ENCODE measurements at places on chromosomes 13 and 19.

- DNase-seq: no peak
These were observed 13.5 kb downstream of the CRYL1 start for GRCh38 chr13:20512042-20512683.

DNA sequence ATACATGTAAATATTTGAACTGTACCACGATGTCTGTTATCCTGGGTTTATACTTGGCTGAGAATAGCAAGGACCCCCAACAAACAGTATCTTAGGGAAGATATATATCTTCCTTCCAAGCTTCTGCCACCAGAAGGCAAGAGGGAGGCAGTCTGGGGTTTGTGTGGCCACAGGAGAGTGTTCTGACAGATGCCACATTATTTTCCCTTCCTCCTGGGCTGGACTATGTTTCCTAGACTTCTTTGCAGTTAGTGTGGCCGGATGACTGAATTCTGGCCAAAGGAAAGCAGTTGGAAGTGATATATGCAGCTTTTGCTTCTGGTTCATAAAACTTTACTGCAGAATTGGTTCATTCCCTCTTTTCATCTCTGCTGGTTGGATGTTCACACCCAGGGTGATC is 39.9 kb upstream of the TMTC4 start:
- no peak for DNase-seq

DNA sequence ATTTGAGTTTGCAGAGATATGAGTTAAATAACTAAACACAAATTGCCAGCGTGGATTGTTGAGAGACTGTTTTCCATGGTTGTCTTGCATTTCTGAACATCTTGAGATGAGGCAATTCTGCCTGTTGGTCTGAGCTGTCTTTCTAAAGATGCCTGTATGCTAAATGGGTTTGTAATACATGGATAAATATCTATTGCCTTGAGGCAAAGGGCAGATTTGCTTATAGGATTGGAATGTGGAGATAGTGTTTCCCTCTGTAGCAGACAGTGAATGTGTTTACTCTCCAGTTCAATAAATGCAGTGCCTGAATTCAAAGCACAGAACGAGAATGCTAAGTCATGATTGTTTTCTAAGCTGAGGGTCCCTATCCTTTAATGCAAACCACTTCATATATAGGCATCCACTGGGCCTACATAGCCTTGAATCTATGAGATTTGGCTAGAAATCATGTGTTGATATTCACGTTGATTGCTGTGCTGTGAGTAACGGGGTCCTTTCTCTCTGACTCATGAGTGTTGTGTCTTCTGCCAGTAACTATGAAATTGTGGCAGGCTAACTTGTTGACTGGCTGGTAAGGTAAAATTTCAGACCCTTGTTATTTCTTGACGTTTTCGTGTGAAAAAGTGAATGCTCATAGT is 2554.8 kb downstream of the PCDH9 start:
- DNase-seq: no peak

GRCh38 chr19:51699170-51699569 is 6.0 kb downstream of the SPACA6 start:
- DNase-seq: no peak

GRCh38 chr13:37995092-37995491 is 125.5 kb upstream of the TRPC4 start:
- no peak for DNase-seq

DNA sequence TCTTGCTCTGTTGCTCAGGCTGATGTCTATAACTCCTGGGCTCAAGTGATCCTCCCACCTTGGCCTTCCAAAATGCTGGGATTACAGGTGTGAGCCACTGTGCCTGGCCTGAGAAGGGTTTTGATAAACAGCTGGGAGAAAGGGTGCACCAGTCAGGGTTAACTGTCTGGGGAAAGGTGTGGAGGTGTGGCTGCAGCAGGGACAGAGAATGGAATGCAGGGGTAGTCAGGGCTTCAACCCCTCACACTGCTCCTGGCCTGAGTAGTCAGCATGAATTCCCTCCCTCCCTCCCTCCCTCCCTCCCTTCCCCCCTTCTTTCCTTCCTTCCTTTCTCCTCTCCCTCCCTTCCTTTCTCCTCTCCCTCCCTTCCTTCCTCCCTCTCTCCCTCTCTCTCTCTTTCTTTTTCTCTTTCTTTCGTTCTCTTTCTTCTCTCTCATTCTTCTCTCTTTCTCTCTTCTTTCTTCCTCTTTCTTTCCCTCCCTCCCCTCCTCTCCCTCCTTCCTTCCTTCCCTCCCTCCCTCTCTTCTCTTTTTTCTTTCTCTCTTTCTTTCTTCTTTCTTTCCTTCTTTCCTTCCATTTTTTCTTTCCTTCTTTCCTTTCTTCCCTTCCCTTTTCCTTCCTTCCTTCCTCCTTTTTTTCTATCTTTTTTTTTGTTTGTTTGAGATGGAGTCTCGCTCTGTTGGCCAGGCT is 16.0 kb downstream of the MYO1F start:
- DNase-seq: no peak

- DNase-seq: no peak
These were observed 279.6 kb downstream of the KLF5 start for GRCh38 chr13:73338389-73338788.

DNA sequence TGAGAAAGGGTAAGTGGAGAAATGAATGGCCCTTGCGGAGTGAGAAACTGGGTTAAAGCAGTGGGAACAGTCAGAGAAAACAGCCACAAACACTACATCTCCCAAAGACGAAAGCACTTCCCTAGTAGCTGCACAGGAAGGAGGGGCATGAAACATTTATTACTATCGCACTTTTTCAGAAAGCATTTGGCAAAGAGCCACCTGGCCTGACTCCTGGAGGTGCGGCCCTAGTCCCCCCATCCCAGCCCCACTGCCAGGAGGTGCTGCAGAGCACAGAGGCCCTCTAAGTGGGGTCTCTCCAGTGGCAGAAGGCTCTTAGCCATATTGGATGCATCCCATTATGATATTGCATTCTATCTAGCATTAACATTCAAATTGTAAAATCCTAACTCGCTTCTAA is 55.8 kb downstream of the MTMR6 start:
- DNase-seq: no peak

- no peak for DNase-seq
These were observed 14.0 kb upstream of the PTOV1 start for GRCh38 chr19:49837009-49837310.

DNA sequence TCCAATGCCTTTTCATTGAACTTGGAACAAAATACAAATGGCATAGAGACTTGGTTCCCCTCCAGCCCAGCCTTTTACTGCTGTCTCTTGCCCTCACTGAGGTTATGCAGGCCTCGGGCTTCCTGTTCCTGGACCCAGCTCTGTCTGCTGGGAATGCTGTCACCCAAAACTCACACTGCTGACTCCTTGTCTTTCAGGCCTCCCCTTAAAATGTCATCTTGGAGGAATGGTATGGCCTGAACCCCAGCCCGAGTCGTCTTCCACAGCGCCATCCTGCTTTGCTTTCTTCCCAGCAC is 9.7 kb upstream of the ANKRD10 start:
- no peak for DNase-seq

GRCh38 chr19:1172353-1173158 is 1.5 kb downstream of the SBNO2 start:
- DNase-seq: no peak

DNA sequence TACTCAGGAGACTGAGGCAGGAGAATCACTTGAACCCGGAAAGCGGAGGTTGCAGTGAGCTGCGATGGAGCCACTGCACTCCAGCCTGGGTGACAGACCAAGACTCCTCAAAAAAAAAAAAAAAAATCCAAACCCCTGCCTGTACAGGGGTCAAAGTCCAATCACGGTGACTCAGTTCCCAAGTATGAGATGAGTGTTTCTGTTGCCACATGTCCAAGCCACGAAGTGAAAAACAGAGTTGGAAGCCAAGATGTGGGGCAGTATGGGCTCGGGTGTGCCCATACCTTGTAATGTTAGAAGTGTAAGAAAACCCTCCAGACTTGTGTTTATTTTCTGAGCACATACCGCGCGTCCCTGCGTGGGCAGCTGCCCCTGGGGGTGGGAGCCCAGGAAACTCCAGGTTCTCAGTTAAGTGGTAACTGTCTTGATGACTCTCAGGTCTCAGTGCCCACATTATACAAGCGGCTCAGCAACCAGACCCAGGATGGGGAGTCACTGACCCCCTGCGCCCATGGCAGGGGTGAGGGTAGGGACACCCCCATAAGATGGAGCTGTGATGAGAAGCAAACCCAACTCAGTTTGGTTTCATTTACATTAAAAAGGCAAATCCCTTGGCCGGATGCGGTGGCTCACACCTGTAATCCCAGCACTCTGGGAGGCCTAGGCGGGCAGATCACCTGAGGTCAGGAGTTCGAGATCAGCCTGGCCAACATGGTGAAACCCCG is 1.2 kb upstream of the GPX4 start:
- DNase-seq: no peak

GRCh38 chr13:37295071-37295470 is 189.6 kb upstream of the CSNK1A1L start:
- no peak for DNase-seq

- no peak for DNase-seq
These were observed 9.6 kb upstream of the TIMM44 start for GRCh38 chr19:7953060-7953459.

- DNase-seq: no peak
These were observed 21.0 kb downstream of the DHX34 start for GRCh38 chr19:47370045-47370611.

DNA sequence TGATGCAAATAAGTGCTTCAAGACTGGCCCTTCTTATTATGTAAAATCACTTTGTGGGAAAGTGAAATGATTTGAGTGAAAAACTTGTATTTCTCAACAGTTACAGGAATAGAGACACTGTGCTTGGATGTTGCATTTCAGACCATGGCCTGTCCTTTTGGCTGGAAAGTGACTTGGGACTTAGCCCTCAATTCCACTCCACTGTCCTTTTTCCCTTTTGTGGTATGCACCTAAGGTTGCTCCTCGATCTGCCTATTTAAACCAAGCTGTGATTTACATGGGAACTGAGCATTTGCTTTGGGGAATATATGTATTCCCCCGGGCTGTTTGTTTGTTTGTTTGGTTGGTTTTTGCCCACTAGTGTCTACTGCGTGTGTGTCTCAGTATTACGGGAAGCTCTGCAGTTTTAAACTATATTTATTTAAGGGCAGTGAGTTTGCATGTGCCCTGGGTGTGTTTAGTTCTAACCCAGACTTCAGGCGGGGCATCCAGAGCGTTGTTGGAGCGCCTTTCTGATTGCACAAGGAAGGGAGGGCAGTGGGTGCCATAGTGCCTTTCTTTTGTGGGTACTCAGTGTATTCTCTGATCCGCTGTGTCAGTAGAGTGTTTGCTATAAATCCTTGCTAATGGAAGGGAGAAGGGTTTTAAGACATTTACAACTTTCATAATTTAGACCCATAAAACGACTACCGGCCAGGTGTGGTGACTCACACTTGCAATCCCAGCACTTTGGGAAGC is 18.2 kb upstream of the RNF113B start:
- no peak for DNase-seq

GRCh38 chr13:108210551-108210950 is 4.8 kb downstream of the LIG4 start:
- no peak for DNase-seq

DNA sequence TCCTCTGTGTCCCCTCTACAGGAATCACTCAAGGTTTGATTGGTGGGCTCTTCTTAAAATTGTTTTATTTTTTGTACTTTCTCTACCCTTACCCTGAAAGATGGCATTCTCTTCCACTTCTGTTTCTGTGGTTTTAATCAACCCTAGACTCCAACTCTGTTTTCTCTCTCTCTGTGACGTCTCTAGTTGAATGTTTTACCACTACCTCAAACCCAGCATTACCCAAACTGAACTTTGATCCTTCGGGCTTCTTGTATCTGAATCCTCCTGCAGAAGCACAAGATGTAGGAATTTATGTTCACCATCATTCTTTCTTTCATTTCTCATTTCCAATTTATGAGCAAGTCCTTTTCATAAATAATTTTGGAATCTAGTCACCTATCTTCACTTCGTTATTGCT is 39.9 kb downstream of the PCCA start:
- DNase-seq: no peak

GRCh38 chr19:8161135-8161646 is 11.8 kb upstream of the FBN3 start:
- DNase-seq: no peak

GRCh38 chr13:72552731-72553130 is 174.7 kb downstream of the MZT1 start:
- no peak for DNase-seq

- DNase-seq: no peak
These were observed 30.5 kb downstream of the MLLT1 start for GRCh38 chr19:6249296-6249695.

DNA sequence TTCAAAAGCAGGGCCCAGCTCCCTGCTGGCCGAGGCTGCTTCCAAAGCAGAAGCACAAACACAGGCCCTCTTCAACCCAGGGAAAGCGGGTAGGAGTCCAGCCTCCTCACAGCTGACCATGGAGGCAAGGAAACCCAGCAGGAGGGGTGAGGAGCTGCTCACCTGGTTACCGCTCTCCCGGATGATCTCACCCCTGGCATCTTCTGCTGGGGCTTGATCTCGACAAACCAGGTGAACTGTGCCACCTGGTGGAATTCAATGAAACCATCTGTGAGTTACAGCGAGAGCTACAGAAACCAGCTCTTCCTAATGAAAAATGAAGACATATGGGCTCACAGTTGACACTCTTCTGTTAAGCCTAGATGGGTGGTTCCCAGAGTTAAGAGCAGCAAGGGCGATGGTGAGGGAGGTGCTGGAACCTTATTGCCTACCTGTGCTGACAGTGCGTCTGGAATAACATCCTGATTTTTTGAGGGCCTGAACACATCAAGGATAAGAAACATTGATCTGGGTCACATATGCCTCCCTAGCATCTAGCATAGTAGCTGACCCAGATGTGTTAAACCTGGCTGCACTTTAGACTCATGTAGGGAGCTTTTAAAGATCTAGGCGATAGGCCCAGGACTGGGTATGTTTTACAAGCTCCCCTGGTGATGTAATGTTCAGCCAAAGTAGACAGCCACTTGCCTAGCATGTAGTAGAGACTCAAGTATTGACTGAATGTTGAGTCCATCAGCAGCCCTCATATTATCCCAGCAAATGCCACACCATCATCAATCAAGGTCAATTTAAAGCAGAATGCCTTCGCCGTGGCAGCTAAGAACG is 6.1 kb downstream of the DHRS12 start:
- DNase-seq: peak; percentile 70

DNA sequence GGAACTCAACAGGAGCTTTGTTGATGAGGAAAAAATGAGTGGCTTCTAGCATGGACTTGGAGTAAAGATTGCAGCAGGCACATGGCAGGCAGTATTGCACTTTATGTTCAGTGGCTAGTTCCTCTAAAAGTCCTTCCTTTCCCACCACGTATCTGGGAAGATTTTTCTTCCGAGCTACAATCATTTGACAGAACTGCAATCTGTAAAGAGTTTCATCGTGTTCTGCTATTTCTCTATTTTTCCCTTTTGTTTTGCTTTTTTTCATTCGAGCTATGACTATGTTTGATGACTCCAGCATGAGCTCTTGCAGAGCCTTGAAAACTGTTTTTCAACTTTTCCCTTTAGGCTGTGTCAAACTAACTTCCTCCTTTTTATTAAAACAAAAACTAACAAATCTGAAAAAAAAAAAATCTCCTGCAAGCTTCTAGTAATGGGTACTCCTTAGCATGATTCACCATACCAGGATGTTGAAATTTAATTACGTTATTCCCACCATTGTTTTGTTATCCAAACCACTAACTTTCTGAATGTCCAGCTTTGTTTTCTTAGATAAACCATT is 12.3 kb downstream of the CLDN10 start:
- no peak for DNase-seq

GRCh38 chr19:38816131-38816750 is 3.5 kb upstream of the LGALS4 start:
- no peak for DNase-seq

GRCh38 chr19:29674374-29675119 is 9.3 kb downstream of the PLEKHF1 start:
- DNase-seq: no peak

- peak; percentile 76 for DNase-seq
These were observed 109.8 kb upstream of the MLNR start for GRCh38 chr13:49110122-49110912.

Measured in naive thymus-derived CD4-positive, alpha-beta T cell (primary cell).